ENCODE measurements at places on chromosomes 4 and X.

DNA sequence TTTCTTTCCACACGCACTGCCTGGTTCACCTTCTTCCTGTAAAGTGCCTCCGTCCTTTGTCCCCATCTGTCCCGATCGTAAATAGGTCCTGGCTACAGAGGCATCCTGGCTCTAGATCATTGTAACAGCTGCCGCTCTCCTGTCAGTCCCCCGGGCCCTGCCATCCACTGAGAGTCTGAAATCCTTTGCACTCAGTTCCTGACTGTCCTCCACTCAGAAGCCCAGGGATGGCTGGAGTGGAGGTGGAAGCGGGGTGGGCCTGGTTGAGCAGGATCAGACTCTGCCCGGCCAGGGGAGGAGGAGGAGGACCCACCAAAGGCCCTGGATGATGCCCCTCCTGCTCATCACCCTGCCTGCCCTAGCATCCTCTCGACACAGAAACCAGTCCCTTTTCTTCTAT lies 29.8 kb downstream of the PIGG start:
- no peak for DNase-seq

DNA sequence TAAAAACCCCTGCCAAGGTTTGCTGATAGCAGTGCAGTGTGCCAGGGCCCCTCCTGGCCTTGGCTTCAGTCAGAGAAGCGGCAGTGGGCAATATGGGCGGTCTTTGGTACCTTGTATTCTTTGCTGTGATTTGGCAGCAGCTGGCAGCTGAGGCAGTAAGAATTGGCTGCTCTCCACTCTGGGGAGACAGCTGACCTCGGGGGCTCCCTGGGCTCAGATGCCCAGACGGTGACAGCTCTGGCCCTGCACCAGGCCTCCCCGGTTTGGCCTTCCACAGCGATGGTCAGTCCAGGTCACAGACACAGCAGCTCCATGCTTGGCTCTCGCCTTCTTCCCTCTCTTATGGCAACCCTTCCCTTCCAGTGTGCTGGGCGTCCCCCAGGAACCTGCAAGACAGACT lies 330.9 kb downstream of the BCOR start:
- no peak for DNase-seq

- no peak for DNase-seq
These were observed 210.9 kb upstream of the NHS start for GRCh38 chrX:17164079-17164478.

DNA sequence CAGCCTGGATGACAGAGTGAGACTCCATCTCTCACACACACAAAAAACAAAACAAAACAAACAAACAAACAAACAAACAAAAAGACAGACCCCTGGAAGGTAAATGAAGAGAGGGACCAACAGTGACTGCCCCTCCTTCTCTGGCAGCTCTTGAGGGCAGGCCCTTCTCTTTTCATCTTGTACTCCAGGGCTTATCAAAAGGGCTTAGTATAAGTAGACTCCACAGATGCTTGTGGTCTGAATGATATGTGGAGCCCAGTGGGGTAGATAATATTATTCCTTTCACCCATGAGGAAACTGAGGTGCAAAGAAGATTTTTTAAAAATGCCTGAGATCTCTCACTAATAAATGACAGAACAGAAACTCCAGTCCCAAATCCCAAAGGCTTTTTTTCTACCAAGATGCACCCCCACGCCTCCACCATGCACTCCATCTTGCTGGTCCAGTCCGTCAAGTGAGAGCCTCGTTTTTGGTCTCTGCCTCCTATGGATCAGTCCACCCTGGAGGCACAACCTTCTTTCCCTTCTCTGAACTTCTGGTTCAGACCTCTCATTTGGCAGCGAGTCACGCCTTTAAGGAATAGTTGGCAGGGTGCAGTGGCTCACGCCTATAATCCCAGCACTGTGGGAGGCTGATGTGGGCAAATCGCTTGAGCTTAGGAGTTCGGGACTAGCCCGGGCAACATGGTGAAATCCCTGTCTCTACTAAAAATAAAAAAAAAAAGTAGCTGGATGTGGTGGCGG lies 17.0 kb upstream of the CHRNA9 start:
- DNase-seq, result no peak

- no peak for DNase-seq
These were observed 118.5 kb downstream of the PLS3 start for GRCh38 chrX:115679460-115679859.

DNA sequence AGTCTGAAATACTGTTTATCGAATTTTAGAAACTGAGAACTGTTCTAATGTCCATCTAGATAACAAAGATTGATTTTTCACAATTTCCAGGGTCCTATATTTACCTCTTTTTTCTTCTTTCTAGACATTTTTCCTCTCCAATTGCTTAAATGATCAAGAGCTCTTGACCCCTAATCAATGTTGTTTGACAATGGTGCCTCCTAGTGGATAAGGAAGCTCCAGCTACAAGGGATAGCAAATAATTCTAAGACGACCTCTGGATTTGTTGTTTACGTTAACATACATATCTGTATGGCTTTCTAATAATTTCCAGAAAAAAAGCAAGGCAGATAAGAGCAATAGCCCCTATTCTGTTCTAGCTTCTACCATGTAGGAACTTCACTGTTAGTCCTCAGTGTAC lies 35.8 kb downstream of the GPR82 start:
- DNase-seq, result peak; percentile 44

DNA sequence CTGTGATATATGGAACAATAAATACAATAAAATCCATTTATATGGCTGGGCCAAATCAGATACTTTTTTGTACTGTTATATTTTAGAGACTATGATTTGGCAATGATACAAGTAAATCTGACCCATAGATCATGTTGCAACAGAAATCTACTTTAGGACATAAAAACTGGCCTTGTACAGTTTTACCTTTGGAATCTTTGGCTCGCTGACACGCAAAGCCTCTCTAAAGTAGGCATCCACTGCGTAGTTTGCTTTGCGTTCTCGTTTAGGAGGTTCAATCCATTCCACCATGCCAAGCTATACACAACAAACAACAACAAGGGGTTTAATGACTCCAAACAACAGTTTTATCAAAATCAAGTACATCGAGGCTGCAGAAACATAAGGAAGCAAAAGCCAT lies 42.4 kb downstream of the SMARCA1 start:
- DNase-seq, result no peak

- peak; percentile 80 for DNase-seq
These were observed 1.7 kb downstream of the SLC9B2 start for GRCh38 chr4:103074744-103075434.

- no peak for DNase-seq
These were observed 70.1 kb downstream of the NAA11 start for GRCh38 chr4:79255793-79256192.

GRCh38 chr4:110032603-110033002 lies 119.9 kb downstream of the EGF start:
- DNase-seq, result peak; percentile 29

DNA sequence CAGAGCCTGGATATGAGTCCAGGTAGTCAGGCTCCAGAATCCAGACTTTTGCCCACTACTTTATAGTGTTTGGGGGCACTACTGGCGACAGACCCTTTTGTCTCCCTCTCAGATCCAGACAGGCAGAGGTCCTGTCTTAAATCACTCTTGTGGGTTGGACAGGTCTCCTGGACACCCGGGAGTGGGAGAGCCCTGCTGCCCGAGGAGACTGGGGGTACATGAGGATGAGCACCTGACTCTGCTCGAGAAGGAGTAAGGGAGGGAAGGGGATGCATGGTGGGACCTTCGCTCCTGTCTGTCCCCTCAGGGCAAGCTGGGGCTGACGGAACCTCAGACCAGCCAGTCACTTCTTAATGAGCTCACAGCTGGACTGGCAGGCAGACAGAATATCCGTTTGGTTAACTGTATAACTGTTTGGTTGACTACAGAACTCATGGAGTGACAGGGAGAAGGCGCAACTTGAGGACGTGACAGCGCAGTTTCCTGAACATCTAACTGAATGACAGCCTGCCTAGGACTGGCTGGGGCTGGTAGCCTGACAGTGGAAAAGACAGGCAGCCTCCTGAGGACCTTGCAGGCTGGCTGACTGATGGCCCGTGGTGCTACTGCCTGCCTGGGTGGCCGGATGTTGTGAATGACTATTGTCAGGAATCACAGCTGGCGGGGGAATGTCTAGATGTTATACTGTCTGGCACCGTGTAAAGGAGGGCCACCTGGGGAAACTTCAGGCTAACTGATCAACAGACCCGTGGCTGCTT lies 1.6 kb upstream of the SUV39H1 start:
- DNase-seq, result no peak

GRCh38 chr4:30553706-30554105 lies 166.5 kb upstream of the PCDH7 start:
- DNase-seq, result no peak

DNA sequence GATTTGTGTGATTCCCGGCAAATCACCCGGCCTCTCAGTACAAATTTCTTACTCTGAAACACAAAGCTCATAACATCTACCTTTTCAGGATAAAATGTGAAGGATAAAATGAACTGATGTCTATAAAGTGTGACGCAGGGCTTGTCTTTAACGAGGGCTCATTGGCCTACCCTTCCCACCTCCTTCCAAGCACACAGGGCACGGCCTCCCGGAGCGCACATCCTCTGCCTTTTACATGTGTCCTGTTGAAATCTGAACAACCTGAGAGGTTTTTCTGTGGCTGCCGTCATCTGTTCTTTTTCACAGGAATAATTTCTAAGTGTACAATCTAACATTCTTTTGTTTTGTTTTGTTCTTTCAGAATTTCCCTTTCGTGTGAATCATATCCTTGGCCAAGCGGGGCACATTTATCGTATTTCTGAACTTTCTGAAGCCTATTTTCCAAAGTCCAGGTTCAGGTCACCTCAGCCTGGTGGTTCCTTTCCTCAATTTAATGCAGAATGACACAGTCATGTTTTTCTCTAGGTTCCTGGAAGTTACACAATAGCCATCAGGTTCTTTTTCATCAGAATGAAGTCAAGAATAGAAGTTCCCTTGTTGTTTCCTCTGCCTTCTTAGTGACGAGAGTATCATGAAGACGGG lies 53.1 kb upstream of the SPRY1 start:
- peak; percentile 47 for DNase-seq

- DNase-seq, result peak; percentile 66
These were observed at the start of gene CYBB for GRCh38 chrX:37779857-37780256. Gene CYBB (plus strand): TSS chrX:37780059. CDS start chrX:37780078, 19 bp downstream.

DNA sequence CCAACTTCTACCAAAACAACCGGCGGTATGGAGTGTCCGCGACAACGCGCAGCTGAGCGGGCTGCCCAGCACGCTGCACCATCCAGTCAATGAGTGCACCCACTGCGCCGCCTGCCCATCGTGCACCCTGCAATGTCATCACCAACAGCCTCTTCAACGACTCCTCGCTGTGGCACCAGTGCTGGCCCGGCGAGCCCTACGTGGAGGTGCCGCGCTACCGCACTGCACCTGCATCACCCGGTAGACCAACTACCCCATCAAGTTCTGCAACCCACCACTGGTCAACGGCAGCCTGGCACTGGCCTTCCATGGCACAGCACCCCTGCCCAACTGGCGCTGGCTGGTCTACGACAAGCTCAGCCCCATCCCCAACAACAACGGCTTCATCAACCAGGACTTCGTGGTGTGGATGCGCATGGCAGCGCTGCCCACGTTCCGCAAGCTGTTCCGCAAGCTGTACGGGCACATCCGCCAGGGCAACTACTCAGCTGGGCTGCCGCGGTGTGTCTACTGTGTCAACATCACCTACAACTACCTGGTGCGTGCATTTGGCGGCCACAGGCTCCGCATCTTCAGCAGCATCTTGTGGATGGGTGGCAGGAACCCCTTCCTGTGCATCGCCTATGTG lies 42.8 kb downstream of the IL13RA1 start:
- no peak for DNase-seq

GRCh38 chr4:53935780-53936179 lies 128.6 kb downstream of the CHIC2 start:
- DNase-seq, result no peak

GRCh38 chrX:1167466-1167865 lies 45.0 kb downstream of the CRLF2 start:
- no peak for DNase-seq

GRCh38 chrX:28589046-28589445 lies 1.8 kb downstream of the IL1RAPL1 start:
- DNase-seq, result no peak

DNA sequence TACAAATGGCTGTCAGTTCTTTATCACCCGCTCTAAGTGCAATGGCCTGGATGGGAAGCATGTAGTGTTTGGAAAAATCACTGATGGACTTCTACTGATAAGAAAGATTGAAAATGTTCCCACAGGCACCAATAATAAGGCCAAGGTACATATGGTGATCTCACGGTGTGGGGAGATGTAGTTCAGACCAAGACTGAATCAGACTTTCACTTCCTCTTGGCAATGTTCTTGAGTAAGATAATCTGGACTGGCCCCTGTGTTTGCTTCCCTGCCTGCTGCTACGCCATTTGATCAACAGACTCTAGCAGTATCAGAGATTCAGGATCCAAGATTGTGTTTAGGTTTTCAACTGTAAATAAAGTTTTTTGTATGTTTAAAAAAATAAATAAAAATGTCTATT lies 682.2 kb upstream of the AMOT start:
- DNase-seq, result no peak

- no peak for DNase-seq
These were observed 714.1 kb downstream of the FAT4 start for GRCh38 chr4:126028876-126029275.

Data from suppressor macrophage treated with lipopolysaccharide for 1 hour (primary cell).